ENCODE measurements at places on chromosomes 12 and 14.

- no peak for DNase-seq
Measured at GRCh38 chr12:82857276-82857675, 170.6 kb downstream of the TMTC2 start.

DNA sequence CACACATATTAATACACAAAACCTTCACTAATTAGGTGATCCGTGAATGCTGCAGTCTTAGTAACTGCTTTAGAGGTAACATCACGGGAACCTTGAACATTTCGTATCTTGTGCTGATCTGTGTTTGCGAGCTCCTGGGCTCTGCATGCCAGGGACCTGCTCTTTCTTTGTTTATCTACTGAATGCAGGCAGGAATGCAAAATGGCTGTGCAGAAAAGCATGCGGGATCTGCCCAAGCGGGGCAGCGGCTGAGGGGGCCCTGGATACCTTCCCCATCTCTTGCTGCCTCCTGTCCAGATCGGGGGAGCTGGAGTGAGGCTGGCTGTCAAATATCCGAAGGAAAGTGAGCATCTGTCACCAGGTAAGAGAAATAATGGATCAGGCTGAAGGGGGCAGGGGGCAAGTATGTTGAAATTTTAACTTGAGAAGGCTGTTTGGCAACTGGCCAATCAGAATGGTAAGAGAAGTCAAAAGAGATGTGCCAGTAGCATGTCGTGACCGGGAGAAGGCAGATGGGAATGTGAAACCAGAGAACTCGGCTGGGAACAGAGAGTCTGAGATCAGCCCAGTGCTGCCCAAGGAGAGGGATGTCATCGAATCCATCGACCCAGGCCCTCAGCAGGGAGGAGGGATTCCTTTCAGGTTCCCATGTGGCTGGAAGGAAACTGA lies 191.4 kb downstream of the TTC7B start:
- DNase-seq: peak; percentile 40

DNA sequence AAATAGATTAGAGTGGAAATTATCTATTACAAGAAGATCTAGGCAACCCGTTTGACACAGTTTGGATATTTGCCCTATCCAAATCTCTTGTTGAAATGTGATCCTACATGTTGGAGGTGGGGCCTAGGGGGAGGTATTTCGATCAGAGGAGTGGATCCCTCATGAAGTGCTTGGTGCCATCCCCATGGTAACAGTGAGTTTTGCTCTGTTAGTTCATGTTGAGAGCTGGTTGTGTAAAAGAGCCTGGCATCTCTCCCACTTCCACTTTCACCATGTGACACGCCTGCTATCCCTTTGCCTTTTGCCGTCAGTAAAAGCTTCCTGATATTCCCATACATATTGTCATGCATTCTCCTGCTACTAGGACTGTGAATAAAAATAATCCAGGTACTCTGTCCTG lies 66.4 kb upstream of the FLRT2 start:
- peak; percentile 55 for DNase-seq

DNA sequence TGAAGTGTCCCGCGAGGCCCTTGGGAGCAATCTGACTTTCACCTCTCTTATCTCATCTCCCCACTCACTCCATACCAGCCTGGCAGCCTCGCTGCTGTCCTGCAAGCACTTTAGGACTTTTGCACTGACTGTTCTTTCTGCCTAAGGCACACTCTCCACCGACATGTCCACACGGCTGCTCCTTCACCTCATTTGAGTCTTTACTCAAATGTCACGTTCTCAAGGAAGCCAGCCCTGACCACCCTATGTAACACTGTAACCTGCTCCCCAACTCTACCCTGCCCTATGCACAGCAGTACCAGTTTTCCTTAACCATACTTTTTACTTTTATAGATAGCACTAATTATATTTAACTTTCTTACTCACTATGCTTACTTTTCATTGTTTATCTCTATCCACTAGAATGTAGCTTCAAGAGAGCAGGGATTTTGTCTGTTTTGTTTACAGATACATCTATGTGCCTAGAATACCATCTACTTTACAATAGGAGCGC lies 32.0 kb downstream of the PRKD1 start:
- DNase-seq: no peak

DNA sequence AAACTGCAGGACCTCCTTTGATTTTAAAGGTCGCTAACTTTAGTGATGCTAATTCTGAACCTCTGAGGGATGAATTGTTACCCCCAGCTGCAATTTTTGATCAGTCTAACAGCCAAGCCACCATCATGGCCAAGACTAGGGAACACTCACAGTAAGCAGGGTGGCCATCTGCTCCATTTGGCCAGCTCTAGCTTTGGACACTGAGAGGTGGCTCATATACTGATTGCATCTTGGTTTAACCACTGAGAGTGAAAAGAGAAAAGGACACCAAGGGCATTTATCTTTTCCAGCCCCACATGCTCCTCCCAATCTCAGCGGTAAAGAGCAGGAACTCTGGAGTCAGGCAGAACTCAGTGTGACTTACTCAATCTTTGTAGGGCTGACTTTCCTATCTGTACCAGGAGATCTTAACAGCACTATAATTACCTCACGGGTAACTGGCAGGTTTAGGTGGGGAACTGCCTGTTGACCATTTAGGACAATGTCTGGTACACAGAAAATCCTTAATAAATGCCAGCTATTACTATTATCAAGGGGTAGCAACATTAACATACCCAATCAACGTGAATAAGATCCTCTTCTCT lies 6.2 kb downstream of the LPCAT3 start:
- DNase-seq: no peak

GRCh38 chr12:31222620-31223222 lies 103.2 kb downstream of the SINHCAF start:
- DNase-seq: no peak

DNA sequence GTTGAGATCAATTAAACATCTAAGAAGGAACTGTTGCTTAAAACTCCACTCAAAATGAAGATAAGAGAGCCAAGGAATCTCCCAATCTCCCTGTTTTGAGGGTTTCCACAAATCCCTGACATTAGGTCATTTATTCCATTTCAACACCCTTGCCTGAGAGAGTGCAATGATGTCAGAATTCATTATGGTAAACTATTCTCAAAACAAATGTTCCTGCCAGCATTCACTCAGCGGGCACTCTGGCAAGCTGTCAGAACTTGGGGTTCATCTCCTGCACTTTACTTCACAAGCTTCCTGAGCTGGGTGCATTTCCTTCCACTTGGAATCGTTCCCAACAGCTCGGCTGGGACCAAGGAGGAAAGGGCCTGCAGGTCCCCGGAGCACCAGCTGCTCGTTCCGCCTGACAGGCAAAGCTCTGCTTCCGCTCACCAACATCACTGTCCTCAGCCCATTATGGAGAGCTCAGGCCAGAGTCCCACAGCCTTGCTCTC lies 117.8 kb downstream of the TTC7B start:
- DNase-seq: peak; percentile 17

- no peak for DNase-seq
Measured at GRCh38 chr12:67274186-67274585, 5.0 kb downstream of the CAND1 start.

DNA sequence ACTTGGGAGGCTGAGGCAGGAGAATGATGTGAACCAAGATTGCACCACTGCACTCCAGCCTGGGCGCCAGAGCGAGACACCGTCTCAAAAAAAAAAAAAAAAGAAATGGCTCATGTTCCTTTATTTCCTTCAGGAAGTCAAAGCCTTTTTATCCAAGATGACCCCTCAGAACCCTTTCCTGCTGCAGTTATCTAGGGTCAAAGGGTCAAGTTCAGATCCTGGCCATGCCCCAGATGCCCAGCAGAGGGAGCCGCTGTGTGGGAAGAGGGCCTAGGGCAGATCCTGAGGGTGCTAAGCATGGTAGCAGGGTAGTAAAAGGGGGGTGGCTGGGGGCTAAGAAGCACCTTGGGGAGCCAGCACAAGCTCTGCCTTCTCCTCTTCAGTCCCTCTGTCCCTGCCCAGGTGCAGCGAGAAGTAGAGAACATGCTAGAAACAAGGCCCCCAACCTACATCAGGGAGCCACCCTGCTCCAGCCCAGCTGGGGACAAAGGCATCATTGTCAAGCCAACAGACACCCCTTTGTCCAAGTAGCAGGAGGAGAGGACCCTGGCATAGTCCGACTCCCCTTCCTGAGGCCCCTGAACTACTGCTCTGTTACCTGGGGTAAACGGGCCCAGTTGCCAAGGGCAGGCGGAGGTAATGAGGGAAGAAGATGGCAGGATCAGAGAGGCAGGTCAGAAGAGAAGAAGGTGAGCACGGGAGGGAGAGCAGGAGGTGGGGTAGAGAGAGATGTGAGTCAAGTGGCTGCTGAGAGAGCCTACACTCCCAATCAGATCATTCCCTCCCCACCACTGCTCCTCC lies 6.5 kb downstream of the NFE2 start:
- DNase-seq: no peak

DNA sequence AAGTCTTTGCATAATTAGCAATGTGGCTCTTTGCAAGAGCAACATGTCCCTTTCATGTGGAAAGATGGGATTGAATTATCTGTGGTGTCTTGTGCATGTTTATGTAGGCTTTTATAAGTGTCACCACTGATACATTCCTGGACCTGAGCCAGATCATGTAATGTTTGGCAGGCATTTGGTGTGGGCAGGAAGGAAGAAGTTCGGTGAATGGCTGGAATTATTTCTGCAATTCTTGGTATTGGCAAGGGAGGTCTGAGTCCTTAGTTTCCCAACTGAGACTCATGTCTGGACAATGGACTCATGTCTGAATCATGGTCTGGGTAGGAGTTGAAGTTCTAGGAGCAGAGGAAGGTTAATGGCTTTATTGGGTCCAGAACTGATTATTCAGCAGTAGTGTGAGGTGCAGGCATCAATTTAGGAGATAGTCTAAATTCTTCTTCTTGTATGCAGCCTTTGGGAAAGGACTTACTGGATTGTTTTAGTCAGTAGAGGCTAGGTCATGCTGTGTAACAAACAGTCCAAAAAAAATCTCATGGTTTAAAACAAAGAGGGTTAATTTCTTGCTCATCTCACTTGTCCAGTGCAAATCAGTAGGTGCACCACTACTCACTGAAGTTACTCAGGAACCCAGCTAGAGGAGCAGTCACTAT lies 186.5 kb upstream of the LHX5 start:
- DNase-seq: peak; percentile 26

DNA sequence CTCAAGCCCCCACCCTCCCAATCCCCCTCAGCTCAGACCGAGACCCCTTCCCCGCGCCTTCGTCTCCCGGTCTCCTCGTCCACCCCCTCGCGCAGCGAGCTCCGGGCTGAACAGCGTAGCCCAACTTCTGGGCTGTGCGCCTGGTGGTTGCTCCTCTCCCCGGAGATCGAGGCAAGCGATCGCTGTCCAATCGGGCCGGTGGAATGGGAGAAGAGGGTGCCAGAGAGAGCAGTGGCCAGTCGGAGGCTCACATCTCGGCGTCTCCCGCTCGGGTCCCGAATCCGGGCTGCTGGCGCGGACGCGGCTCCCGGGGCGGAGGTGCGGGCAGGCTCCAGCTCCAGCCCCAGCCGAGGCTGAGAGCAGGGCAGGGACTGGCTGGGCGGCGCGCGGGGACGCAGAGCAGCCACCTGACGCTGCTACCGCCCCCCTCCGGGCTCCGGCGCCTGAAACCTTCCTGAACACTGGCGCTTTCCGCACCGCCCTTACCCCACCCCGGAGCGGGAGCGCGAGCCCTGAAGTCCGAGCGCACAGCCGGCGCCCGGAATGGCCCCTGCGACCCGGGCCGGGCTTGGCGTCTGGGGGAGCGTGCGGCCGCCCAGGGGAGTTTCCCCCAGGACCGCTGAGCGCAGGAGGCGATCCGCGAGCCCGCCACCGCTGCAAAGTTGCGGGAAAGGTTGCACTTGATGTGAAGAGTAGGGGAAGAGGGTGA lies 508 bp upstream of the KCNH5 start:
- peak; percentile 70 for DNase-seq

DNA sequence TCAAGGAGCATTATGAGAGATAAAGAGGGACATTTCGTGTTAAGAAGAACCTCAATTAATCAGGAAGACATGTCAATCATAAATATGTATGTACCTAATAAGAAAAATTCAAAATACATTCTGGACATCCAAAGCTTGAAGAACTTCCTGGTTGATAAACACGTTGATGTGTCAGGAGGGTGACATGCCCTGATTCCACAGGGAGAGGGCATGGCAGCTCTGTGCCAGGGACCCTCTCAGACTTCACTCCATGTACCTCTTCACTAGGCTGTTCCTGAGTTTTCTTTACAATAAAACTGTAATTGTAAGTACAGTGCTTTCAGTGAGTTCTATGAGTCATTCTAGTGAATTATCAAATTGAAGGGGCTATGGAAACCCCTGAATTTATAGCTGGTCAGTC lies 163.5 kb downstream of the CFAP54 start:
- no peak for DNase-seq

DNA sequence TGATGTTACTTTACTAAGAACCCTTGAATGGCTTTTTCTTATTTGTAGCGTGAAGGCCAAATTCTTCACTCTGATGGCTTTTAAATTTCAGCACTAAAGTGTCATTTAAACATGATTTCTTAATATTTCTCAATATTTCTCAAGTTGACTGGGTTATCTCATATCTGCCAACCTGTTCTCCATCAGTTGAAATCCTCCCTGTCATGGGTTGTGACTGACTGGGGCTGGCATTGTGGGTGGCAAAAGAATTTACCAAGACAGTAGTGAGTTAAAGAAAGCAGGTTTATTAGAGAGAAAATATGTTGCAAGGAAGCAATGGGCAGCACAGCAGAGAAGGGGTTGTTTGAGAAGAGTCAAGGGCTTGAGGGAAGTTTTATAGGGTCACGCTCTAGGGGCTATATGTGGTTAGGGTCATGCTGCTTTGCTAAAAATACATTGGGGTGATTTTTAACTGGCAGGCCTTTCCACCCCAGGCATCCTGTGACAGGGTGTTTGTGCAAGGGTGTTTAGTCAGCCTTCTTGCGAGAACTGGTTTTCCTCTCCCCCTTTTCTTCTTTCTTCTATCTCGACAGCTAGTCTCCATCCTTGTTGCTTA lies 232.8 kb upstream of the SEL1L start:
- DNase-seq: no peak

DNA sequence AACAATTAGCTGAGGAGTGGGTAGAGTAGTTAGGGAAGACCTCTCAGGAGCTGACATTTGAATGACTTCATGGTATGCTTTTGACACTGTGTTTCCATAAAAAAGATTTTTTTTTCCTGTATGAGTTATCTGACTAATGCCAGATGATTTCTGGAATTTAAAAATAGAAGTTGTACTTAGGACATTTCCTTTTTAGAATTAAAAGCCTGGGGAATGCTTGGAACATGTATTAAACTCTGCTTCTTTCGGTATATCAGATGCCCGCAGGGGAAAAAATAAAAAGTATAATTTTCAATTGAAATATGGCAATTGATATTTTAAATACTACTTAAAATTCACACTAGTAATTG lies 41.1 kb downstream of the BRMS1L start:
- DNase-seq: no peak

DNA sequence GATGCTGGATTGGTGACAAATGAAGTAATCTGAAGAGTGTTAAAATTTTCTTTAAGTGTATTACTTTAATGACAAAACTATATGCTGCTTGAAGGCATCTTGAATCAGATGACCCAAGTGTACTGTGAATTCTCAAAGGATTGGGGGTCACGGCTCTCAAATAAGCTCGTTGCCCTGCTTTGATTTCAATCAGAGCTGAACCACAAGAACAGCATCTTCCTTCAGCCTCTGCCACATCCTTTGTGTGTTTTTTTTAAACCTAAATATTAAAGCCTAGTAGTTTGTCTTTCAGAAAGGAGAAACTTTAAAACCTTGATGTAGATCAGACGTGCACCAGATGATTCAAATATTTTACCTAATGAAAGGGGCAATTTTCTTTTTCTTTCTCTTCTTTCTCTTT lies 11.7 kb downstream of the ELK3 start:
- DNase-seq: no peak

GRCh38 chr12:101680240-101680639 lies 17.2 kb upstream of the CHPT1 start:
- no peak for DNase-seq

Measured in NCI-H1105 treated with DMSO at 0.1 percent for 48 hours (cell line).